ENCODE measurements at places on chromosomes 5 and 9.

DNA sequence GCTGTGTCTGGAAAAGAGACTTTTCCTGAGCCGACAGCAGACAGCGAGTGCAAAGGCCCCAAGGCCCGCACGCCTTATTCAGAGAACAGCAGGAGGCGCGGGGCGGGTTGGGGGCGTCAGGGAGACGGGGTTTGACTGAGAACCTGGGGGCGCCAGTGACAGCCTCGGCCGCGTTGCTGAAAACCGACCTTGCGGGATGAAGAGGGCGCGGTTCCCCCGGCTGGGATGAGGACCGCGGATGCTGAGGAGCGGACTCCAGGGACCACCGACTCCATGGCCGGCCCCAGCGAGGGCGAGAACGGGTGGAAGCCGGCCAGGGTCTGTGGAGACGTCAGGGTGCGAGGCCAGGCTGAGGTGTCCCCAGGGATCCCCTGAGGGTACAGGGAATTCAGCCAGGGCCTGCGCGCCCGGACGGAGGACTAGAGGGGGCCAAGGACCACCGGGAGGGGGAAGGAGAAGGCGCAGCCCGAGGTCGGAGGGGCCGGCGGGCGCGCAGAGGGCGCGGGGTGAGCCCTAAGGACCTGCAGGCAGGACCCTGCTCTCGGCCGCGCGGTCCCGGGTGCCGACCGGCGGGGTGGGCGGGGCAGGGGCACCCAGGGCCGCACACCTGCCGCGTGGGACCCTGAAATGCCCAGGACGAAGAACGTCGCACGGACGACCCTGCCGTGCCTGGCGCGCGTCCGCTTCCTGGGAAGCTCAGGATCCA lies 837 bp upstream of the AHRR start:
- DNase-seq = no peak

- no peak for DNase-seq
Observed at GRCh38 chr9:124001458-124001799, 10.1 kb upstream of the LHX2 start.

- no peak for DNase-seq
Observed at GRCh38 chr9:88387036-88387551, 1.1 kb upstream of the SPIN1 start.

GRCh38 chr9:6506571-6506970 lies 93.6 kb downstream of the UHRF2 start:
- no peak for DNase-seq

- no peak for DNase-seq
Observed at GRCh38 chr9:115164511-115164974, 46.6 kb upstream of the TNC start.

DNA sequence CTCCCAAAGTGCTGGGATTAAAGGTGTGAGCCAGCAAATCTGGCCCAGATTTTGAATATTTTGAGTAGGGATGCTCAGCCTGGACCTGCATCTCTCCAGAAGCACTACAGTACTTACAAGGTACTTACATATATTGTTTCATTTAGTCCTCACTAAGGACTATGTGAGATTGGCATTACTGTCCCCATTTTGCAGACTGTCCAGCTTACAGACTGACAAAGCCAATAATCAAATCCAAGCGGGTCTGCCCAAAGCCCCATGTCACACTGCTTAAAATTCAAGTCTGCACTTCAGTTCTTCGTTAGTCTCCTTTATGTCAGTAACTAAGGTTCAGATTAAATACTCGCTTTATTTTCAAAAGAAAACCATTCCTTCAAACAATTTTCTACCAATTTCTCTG lies 7.1 kb downstream of the MAPKAP1 start:
- DNase-seq = no peak

DNA sequence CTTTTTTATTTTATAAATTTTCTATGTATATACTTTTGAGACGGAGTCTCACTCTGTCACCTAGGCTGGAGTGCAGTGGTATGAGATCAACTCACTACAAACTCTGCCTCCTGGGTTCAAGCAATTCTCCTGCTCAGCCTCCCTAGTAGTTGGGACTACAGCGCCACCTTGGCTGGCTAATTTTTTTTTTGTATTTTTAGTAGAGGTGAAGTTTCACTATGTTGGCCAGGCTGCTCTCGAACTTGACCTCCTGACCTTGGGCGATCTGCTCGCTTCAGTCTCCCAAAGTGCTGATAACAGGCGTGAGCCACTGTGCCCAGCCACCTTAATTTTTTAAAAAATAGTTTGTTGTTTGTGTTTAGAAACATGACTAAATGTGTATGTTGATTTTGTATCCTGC lies 76.6 kb downstream of the FBXO4 start:
- DNase-seq = no peak

GRCh38 chr5:15703901-15704300 lies 203.9 kb downstream of the FBXL7 start:
- DNase-seq = no peak

- no peak for DNase-seq
Observed at GRCh38 chr9:84791643-84792042, 122.1 kb downstream of the NTRK2 start.

- no peak for DNase-seq
Observed at GRCh38 chr5:174344335-174344734, 298.8 kb downstream of the NSG2 start.

GRCh38 chr5:132370181-132370970 lies 866 bp downstream of the SLC22A5 start:
- no peak for DNase-seq

- DNase-seq = no peak
Observed at GRCh38 chr5:35383041-35383440, 152.8 kb upstream of the PRLR start.

DNA sequence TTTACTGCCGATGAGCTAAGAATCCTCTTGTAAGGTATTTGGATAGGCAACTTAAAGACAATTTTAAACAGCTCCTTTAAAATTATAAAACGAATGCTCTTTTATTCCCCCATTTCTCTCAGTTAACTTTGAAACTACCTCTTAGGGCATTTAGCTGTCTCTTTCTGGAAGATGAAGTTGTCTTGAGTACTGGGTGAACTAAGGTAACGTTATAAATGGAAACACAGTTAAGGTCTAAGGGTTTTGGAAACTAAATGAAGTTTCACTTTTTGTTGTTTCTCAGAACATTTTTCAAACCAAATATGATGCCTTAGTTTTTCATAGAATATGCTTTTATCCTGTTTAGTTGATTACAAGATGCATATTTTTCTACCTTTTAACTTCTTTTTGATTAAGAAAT lies 6.8 kb downstream of the UBE2R2 start:
- DNase-seq = no peak

GRCh38 chr5:66931651-66932050 lies 264.9 kb downstream of the CD180 start:
- no peak for DNase-seq

GRCh38 chr9:34830068-34830467 lies 120.1 kb upstream of the CCL21 start:
- DNase-seq = no peak

Measured in cerebellar nuclear complex (tissue), 1 donor.